ENCODE measurements at places on chromosomes 7 and 10.

GRCh38 chr7:131471250-131472004, 85.0 kb downstream of the PODXL start:
- DNase-seq, result no peak

- no peak for DNase-seq
Measured at GRCh38 chr10:89114846-89115625, 92.1 kb downstream of the CH25H start.

DNA sequence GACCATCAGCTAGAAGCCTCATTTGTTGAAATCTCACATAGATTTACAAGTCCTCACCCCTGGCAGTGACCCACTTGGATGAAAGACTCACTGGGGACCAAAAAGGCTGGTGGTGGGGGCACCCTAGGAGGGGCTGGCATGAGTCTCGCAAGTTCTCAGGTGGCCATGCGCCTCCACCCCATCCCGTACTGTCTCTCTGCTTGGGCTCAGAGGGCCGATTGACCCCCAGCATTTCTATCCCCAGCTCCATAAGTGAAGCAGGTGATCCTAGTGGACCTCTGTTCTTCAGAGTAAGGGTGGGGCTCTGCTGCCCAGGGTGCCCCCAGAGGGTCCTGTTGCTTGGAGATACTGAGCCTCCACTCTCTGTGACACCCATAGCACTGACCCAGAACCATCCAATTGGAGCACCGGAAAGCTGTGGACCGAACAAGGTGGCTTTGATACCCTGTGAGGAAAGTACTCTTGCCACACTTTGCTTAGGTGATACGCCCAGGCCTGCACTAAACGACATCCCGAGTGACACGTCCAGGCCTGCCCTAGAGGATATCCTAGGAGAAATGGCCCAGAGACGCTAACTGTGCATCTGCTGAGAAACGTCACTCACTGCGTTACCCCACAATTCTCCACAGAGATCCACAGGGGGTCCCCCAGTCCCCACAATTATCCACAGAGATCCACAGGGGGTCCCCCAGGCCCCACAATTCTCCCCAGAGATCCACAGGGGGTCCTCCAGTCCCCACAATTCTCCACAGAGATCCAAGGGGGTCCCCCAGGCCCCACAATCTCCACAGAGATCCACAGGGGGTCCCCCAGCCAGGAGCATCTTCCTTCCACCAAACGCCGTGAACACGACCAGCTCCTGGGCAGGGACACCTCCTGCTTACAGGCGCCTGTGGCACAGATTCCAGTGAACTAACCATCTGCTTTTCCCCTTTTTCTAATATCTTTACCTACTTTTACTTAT, 262.9 kb downstream of the PTPRN2 start:
- DNase-seq, result no peak

GRCh38 chr7:7554021-7554432, 12.7 kb upstream of the MIOS start:
- no peak for DNase-seq

DNA sequence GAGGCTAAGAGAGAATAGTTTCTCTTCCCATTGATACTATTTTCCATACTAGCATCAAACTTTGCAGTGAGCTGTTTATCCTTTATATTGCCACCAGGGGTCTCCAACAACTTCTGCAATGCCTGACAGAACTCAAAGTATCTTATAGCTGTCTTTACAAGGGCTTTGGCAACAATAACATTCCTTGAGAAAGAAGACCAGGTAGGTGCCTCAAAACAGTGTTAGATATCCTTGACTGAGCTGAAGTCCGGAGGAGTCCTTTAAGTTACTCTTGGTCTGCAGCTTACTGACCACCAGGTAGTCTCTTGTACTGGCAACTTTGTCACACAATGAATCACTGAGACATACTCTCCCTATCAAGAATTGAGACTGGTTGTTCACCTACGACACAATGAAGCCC, 30.0 kb upstream of the TES start:
- no peak for DNase-seq

DNA sequence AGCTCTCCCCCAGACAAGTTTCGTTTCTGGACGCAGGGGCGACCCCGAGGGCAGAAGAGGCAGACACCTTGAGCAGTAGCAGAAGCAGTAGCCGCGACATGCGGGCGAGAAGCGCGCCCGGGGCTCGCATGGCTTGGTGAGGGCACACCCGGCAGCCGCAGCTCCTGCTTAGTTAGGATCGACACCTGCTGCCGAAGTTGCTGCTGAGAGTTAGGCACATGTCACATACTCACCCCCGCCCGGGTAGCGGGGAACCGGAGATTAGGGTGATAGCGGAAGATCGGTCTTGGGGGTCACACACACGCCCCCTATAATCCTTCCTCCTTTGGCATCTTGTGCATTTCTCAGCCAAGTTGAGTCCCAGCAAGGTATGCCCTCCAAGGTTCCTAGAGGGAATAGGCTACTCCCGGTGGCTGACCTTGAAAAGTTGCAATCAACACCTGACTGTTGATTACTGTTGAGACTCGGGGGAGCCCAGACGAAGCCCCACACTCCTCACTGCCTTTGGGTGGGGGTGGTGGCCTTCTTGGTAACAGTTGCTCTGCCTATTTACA, 668 bp downstream of the GPR37 start:
- DNase-seq, result no peak

DNA sequence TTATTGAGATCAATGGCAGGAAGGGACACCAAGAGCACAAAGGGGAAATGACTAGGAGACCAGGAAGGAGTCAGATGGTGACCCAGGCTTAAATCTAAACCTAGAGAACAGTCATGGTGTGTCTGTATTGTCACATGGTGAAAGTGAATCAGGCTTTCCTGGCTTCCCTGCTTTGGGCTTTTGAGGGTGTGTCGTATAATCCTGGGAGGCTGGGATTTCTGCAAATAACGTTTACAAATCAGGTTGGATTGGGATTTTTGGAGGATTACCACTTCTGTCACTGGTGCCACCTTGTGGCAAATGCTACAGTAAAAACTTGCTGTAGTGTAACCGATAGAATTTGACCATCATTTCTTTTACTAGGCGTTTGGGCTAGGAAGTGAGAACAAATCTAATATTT, 502.6 kb downstream of the NRG3 start:
- no peak for DNase-seq

DNA sequence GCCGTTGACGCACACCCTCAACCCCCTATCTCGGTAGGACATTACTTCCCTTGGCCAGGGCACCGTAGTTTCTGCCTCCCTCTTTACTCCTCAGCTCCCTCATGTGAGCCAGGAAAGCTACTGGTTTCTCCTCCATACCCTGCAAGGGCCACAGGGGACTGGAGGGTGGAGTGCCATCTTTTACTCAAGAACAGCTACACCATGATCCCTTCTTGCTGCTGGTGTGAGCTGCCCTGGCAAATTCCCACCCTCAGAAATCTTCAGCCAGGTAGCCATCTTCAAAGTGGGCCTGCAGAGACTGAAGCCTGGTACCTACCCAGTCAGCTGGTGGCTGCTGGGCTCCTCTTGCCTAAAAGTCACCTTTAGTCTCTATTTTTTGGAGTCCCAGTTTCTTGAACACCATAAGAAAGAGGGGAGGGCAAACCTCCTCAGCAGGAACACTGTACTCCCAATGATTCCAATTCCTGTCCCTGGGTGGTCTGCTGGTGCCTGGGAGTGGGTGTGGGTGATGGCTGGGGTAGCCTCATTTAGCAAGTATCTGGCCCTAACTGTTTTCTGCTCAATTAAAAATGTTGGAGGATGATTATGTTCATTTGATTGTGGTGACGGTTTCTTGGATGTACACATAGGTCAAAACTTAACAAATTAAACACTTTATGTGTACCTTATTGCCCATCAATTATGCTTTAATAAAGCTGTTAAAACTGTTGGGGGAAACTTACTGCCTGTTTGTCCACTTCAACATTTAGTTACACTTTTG, 105.0 kb upstream of the NPY start:
- DNase-seq, result no peak

GRCh38 chr7:98185101-98185500, 26.1 kb upstream of the BHLHA15 start:
- DNase-seq, result no peak

DNA sequence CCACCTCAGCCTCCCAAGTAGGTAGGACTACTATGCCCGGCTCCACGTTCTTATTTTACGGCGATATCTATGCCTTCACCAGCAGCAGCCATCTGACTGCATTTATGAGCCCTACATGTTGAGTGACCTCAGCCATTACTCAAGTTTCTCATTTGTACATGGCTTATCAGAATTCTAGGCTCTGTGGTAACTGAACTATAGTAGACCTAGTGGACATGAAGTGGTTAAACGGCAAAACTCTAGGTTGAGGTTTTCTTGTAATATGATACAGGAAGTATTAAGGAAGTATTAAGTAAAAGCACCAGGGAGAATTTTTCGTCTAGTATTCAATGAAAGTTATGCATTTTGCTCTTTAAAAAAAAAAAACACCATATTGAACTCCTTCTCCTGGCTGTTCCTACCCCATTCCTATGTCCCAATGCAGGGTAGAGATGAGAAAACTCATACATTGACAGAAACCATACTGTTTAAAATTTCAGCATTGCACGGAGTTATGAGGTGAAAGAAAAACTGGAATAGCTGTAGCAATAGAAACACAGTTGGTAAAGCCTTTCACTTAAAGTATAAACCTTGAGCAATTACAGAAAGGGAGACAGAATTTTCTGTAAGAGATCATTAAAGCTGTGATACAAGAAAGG, 39.8 kb upstream of the EPC1 start:
- no peak for DNase-seq

DNA sequence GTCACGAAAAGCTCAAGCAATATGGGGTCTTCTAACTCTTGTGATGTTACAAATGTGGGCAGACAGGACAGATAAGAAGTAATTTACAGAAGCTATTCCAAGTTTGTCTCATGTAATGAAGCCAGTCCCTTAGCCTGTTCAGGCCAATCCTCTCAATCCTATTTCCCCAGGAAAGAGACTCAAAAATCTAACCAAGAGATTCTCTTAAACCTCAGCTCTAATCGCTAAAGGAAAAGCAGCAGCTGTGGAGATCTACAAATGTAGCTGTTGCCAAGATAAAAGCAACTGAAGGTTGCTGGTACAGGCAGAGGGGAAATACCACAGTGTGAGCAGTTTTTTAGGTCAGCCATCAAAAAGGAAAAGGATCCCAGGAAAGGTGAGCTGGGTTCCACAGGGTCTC, 39.3 kb downstream of the ANK3 start:
- DNase-seq, result no peak

DNA sequence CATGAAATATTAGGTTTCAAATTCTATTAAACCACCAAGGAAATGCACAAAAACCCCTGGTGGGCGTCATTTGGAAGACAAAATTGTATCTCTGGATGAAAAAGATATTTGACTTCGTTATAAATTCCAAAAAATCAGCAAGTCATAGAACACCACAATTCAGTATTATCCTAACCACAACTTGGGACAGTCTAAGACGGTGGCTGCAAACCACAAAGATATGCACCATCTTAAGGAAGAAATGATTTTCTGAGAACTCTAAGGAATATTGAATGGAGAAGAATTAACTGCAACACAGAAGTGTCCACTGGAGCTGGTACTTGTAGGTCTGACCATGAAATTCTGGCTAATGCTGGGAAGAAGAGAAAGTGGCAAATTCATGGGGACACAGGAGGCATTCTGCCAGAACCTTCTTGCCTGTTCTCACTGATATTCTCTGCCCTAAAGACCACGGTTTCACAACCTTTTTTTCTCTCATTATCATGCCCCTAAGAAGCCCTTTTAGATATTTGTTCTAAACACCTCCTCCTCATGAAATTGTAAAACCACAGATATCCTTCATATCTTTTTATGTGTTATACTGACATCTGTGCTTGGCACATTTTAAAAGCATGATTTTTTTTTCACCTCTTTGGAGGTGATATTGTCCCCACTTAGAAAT, 92.9 kb downstream of the SFMBT2 start:
- DNase-seq, result no peak

DNA sequence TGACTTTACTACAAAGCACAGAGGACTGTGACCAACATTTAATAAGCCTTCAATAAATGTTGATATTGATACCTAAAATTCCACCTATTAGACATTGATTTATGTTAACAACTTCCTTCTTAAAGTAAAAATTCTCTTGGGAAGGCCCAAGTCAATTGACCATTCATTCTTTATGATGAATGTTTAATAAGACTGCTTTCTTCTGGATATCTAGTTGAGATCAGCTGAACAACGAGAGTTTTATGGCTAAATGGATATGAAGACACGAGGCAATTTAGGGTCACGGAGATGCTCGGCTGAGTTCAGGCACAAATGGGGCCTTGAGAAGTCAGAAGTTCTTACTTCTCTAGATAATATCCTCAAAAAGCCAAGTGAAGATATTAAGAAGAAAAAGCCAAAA, 258.8 kb downstream of the FRMD4A start:
- DNase-seq, result no peak

GRCh38 chr10:119575506-119575905, 21.3 kb downstream of the TIAL1 start:
- DNase-seq, result no peak

DNA sequence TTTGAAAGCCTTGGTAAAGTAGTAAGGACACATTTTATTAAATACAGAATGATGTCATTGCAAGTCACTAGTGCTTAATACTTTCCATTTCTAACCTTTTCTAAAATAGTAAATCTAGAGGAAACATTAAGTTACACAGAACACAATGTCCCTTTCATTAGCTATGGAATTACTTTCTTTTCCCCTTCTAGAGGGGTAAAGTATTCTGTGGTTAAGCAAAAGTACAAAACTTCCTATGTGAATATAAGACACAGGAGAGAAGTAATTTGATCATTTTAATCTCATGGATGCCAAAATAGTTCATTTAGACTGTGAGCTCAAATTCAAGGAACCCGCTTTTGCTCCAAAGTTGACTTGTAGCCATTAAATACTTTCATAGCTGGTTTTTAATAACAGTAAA, 49.8 kb downstream of the SEMA3E start:
- no peak for DNase-seq

DNA sequence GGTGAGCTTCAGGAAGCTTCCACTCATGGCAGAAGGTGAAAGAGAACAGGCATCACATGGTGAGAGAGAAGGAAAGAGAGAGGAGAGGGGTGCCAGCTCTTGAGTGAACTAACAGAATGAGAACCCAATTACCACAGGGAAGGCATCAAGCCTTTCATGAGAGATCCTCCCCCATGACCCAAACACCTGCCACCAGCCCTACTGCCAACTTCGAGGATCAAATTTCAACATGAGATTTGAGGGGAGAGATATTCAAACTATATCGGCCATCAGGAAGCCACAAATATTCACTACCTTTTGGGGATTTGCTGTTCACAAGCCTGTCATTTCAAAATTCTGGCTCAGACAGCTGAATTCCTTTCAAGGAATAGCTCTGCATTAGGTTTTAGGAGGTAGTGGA, 39.9 kb upstream of the SMNDC1 start:
- no peak for DNase-seq

DNA sequence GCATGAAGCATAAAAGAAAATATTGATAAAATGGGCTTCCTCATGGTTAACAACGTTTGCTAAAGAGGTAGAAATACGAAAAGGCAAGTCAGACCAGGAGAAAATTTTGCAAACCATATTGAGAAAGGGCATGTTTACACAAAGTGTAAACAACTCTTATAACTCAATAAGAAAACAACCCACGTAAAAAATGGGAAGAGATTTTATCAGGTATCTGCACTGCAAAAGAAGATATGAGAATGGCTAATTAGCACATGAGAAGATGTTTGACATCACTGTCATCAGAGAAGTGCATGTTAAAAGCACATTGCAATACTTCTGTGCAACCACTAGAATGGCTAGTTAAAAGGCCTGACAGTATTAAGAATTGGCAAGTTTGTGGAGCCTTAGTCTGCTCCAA, 99.5 kb downstream of the VPS50 start:
- no peak for DNase-seq

GRCh38 chr10:91520661-91521060, 110.5 kb downstream of the HECTD2 start:
- DNase-seq, result no peak

Data from stimulated activated CD4-positive, alpha-beta T cell treated with anti-CD3 and anti-CD28 coated beads, TNF-alpha, amount 100 ng/mL, for 48 hours (primary cell).